ENCODE measurements at places on chromosomes 7 and 10. TPM values are rescaled to one million over a fixed set of nuclear protein-coding genes. Genes with fewer than 3 reads are reported as not detected.

The CDK6 gene
- 22.3 TPM for total RNA-seq

The PSD gene
- total RNA-seq = 0.89 TPM

The IFT22 gene
- 28.5 TPM for total RNA-seq

The NKX2-3 gene
- not detected for total RNA-seq

The NKX1-2 gene
- total RNA-seq = not detected

The PON1 gene
- total RNA-seq = not detected

The FRMPD2 gene
- 0.11 TPM for total RNA-seq

The ABCF2 gene
- total RNA-seq = 23.9 TPM

The FRAT1 gene
- 5.3 TPM for total RNA-seq

The NEBL gene
- total RNA-seq = 623 TPM

The LRCH4 gene
- total RNA-seq = 22.8 TPM

Data from Right ventricle myocardium superior (tissue), 1 donor.